ENCODE measurements at places on chromosomes 3 and 15.

DNA sequence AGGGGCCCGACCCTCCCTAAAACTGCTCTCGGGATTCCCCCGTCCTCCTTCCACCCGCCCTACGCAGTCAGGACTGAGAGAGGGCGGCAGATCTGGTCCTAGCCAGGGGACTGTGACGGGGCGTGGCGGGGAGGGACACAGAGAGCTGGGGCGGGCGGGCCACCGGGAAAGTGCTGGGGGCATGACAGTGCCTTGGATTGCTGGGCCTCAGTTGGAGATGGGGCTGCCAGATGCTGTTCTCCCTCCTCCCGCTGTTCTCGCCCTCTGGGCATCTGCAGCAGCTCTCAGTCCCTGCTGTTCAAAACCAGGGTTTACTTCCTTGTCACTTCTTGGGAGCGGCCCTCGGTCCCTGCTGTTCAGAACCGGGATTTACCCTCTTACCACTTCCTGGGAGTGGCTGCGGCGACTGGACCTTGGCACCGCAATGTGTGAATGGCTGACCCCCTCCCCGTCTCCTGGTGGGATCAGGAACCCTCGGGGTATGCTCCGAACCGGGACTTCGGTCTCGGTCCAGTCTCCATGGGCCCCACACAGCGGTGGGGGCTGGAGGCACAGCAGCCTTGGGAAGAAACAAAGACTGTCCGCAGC, 1.8 kb upstream of the RPP25 start:
- DNase-seq, result no peak

GRCh38 chr15:36370731-36371112, 208.7 kb upstream of the CDIN1 start:
- no peak for DNase-seq

- no peak for DNase-seq
Observed at GRCh38 chr15:43268111-43269105, 1.7 kb upstream of the TGM5 start.

DNA sequence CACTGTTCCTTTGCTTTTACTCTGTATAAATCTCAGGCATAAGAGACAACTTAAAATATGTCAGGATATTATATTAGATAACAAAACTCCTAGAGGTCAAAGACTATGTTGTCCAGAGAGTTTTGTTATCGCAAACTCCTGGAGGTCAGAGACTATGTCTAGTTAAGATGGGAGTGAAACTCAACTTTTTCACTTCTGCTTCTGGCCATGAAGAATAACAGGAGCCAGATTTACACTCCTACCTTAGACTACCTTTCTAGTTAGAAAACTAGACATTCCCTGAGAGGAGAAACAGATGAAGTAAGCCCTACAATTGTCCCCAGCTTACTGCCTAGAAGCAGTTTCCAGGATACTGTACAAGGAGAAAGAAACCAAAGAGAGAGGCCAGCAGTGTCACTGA, 255.4 kb upstream of the UBE2E1 start:
- DNase-seq, result peak; percentile 27

DNA sequence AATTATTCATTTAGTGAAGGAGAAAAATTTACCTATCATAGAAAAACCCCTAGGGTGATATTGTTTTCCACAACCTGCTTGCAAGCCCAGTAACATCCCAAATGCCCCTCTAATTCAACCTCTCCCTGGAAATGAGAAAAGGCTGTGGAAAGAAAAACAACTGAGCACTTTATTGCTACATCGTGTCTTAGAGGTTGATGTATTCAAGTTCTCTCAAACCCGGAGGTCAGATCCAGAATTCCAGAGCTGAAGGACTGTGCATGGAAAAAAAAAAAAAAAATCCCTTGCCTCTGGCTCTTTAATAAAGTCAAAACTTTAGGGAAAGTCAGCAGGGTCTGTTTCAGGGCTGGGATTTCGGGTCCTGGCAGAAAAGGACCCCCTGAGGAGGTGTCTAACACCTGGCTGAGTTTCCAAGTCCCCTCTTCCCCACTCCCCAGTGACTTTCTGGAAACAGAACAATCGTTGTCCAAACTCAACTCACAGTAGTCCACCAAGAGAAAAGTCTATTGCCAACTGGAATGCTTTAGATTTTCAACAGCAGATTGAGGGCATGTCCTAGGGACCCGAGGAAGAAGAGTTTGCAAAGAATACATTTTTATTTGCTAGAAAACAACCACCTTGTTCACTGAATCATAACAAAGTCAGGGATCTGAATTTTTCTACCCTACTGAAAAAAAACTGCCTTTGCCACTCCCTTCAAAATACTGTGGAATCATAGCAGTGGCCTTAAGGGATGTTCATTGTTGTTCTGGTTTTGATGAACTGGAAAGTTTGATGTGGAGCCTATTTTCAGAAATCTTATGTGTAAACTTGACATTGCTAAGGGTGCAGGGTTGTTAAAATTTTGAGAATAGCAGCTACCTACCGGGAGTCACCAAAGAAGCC, 207.5 kb upstream of the ADAMTS9 start:
- DNase-seq, result no peak

- no peak for DNase-seq
Observed at GRCh38 chr3:80234706-80235105, 466.9 kb upstream of the ROBO1 start.

GRCh38 chr15:41276831-41277230, 45.8 kb downstream of the CHP1 start:
- DNase-seq, result no peak

GRCh38 chr15:78329625-78330024, 10.5 kb upstream of the CRABP1 start:
- DNase-seq, result no peak

DNA sequence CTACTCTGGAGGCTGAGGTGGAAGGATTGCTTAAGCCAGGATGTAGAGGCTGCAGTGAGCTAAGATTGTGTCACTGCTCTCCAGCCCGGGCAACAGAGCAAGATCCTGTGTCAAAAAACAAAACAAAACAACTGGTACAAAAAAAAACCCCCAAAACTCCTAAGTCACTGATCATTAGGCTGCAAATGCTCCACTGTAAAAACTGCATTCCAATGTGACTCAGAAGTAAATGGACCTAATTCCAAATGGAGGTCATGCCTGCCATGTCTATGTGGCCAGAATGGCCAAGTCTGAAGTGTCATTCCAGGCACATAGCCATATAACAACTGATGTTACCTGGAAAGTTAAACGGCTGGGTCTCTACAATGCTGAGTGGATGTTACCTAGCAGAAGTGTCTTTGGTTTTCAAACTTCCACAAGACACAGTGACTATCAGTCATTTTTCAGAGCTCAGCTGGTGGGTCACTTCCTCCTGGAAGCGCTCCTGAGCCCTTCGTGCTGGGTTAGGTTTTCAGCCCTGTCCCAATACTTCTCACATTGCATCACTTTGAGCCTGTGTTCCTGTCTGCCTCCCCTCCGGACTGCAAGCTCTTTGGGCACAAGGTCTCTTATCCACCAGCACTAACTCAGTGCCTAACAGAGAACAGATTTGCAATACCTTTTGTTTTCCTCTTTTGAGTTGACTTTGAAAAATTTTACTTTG, 10.6 kb downstream of the FSTL1 start:
- no peak for DNase-seq

GRCh38 chr3:103210583-103210982, 775.8 kb downstream of the ZPLD1 start:
- DNase-seq, result no peak

DNA sequence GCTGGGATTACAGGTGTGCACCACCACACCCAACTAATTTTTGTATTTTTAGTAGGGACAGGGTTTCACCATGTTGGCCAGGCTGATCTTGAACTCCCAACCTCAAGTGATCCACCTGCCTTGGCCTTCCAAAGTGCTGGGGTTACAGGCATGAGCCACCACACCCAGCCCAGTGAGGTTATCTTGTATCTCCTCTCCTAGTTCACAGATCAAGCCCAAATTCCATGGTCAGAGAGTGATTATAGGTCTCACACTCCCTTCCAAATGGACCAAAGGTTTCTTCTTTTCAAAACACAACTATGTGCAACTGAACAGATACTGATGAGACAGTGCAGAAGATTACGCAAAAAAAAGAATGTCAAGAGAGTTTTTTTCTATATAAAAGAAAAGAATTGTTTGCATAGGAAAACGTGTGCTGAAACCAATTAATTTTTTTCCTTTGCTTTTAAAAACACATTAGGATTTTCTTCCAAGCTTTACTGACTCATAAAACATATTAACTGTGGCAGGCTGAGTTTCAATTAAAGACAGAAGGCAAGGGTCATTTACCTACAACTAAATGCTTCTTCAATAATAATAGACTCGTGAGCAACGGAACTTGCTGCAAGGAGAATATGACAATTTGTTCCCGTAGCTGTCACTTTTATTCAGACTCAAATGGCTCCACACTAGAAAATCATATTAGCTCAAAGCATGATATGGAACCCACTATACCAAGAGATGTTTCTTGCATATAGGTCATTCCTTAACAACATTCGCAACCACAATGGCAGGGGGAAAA, 30.4 kb upstream of the THUMPD3 start:
- no peak for DNase-seq

GRCh38 chr3:81884791-81885190, 123.3 kb upstream of the GBE1 start:
- no peak for DNase-seq

GRCh38 chr15:75736256-75736655, 23.6 kb upstream of the CSPG4 start:
- DNase-seq, result no peak

DNA sequence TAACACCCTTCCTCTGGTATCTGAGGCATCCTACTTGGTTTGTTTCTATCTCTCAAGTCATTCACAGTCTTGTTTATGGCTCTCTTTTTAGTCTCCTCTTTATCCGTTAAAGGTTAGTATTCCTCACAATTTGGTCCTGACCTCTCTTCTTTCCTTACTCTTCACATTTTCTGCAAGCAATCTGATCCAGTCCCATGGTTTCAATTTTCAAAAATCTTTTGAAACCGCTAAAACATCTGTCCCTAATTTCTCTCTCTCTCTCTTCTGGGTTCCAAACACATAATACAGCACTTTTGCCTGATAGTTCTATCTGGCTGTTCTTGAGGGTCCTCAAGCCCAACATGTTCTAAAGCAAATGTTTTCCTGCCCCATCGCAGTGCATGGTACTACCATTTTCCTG, 149.0 kb downstream of the SERPINI1 start:
- no peak for DNase-seq

DNA sequence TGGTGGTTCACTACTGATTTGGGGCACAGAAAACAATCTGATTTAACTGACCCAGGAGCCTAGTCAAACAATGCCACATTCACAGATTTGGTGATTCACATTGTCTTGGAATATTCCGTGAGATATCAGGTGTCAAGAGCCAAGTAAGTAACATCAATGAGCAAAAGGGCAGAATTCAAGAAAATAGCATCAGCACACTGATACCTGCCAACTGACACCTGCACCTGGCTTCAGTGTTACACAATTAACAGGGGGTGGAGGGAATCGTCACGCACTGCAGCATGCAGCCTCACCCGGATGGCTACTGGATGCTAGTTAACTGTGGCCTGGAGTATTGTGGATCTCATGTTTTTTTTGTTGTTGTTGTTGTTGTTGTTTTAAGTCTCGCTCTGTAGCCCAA, 17.6 kb downstream of the CCNL1 start:
- no peak for DNase-seq

GRCh38 chr3:12443781-12444522, 40.3 kb upstream of the TSEN2 start:
- DNase-seq, result no peak

GRCh38 chr3:46200211-46200610, 7.9 kb downstream of the CCR1 start:
- DNase-seq, result no peak

DNA sequence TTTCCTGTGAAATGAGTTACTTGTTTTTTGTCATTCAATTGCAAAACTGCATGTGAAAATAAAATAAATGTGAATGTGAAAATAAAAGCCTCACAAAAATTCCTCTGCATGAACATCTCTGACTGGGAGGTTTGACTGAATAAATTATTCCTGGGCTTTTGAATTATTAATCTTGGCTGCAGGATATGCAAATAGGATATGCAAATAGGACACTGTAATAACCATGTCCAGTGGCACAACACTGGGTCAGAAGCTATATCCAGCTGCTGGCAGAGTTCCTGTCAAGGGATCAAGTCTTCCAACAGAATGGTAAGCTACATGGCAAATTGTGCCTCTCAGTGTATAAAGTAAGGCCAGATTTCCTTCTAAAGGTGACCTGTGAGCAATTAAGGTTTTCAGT, at the start of gene SUCNR1:
SUCNR1 (plus strand) TSS at position 246 of the 400 bp plus-strand sequence. CDS start 6,250 bp downstream, outside the sequence.
- DNase-seq, result no peak

- DNase-seq, result peak; percentile 4
Observed at GRCh38 chr3:186746008-186746407, 28.8 kb downstream of the KNG1 start.

DNA sequence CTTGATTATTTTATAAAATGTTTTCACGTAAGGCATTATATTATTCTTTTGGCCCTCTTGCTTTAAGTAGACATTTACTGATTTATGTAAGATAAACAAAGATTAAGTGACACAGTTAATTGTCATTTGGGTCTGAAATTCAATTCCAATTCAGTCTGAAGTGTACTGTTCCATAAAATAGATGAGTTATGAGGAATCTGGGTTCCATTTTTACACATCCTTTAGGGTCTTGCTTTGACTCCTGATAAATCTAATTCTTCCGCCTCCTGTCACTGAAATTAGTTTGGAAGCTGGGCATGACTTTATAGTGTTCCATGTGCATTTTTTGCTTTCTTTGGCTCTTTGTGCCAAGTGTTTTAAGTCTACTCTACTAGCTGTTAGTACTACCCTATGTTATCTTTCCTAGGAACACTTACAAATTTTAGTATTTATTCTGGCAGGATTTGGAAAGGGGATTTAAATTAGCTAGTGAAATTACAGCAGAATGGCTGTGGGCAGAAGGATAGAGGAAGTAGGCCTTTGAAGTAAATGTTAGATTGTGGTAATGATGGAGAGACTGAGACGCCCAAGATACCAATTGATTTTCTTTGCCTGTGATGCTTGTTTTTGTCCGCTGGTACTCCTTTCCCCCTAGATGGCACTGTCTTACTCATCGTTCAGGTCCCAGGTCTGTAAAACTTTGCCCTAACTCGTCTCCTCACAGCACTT, 14.3 kb downstream of the ARL8B start:
- peak; percentile 53 for DNase-seq

DNA sequence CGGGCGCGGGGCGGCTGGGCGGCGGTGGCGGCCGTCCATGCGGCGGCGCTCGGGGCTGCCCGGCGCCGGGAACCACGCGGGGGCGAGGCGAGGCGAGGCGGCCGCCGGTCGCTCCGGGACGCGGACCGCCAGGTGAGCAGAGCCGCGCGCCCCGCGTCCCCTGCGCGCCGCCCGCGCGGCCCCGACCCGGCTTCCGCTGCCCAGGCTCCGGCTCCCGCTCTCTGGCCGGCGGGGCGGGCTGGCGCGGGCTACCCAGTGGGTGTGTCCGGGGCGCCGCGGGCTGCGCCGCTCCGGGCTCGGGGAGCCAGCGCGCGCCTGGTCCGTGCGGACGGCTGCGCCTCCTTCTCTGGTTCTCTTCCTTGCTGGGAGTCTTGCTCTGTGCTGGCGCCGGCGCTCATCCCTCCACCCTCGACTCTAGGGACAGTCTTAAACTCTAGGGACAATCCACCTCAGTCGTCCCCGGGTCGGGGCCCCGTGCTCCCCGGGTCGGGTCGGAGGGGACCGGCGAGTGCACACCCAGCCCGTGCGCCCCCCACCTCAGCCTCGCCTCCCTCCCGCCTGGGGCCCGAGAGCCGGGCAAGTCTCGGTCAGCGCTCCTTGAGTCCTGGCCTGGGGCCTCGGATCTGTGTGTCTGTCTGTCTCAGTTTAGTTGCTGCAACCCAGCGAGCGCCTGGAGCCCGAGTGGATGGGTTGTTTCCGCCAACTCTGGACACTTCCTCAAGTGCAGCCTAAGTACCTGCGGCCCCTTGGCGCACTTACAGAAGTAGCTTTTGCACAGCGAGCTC, 488 bp downstream of the THSD4 start:
- DNase-seq, result no peak

All from GM12864 (cell line).